ENCODE measurements at places on chromosomes 7 and 10.
A peak's percentile ranks its signal among the peaks of the same experiment; 100 is the strongest.

GRCh38 chr7:128164061-128164954 is 76.8 kb upstream of the LEP start:
- DNase-seq, result peak; percentile 60

DNA sequence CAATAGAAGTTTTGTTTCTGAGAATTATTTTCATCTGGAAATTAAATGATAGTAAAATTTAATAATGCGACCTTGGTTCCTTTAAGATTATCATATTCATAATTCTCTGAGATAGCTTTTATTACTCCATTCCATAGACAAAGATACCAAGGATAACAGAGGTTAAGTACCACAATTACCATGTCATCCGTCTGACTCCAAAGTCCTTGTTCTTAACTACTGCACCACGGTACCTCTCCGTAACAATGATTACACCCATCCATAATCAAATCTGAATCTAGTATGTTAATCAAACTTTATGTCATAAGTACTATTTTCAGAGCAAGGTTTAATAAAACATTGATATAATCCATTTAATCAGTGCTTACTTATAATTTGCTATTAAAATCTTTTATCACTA is 8.4 kb downstream of the ZDHHC6 start:
- DNase-seq, result no peak

DNA sequence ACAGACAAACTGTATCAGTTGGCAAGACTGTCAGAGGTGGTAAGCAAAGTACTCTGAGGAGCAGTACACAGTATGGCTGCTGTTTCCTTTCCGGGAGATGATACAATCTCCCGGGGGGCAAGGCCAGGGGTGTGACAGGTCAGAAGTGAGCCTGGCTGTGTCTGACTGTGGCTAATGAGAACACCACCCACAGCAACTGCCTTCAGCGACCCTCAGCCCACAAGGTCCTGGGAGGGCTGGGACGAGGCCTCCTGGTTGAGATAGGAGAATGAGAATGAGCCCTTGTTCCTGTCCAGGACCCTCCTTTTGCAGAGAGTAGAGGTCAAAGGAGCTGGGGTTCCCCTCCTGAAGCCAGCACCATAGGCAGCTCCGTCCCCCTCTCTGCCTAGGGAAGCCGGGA is 421.7 kb downstream of the TCERG1L start:
- no peak for DNase-seq

DNA sequence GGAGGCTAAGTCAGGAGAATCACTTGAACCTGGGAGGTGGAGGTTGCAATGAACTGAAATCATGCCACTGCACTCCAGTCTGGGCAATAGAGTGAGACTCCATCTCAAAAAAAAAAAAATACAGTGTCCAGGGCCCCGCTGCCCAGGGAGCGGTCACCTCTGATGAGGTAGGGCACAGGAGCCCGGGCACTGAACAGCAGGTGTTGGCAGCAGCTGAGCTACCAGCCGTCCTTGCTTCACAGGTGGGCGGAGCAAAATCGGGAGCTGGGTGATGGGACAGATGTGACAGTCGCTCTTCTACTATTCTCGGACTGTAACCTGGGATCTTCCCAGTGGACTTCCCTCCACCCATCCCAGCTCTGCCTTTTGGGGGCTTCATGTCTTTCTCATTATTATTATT is 49.4 kb downstream of the GTF2IRD1 start:
- DNase-seq, result no peak

GRCh38 chr7:126659124-126659523 is 593.6 kb downstream of the GRM8 start:
- no peak for DNase-seq

DNA sequence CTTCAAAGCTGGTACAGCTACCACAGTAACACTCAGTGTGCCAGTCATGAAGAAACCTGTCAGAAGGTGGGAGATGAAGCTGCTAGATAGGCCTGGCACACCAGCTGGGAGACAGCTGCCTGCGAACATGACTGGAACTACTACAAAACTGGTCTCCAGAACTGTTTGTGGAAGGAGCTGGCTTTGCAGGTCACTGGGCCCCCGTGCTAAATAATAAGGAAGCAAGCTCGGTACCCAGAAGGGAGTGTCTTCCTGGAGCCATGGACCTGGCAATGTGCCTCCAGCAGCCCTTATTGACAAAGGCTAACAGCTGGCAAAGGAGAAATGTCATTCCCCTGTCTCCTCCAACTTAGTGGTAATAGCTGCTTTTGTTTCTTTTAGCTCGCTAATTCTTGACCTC is 1217.6 kb upstream of the LRRN3 start:
- DNase-seq, result no peak

DNA sequence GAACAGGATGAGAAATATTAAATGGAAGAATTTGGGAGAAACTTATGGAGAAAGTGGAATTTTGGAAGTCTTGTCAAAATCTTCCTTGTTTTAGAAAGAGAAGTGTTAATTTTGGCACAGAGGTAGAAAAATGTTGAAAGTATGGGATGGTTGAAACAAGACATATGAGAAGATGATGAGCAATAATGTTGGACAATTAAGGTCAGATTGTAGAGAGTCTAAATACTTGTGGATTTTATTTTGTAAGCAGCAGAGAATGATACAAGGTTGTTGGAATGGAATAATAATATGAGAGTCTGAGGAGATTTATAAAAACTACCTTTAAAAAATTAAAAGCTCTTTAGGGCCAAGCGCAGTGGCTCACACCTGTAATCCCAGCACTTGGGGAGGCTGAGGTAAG is 34.6 kb downstream of the PHTF2 start:
- no peak for DNase-seq

- no peak for DNase-seq
Measured at GRCh38 chr7:30159698-30160143, 24.9 kb downstream of the MTURN start.

GRCh38 chr10:92990615-92991014 is 70.0 kb upstream of the CYP26C1 start:
- DNase-seq, result no peak
